ENCODE measurements at places on chromosomes 13 and 19.

DNA sequence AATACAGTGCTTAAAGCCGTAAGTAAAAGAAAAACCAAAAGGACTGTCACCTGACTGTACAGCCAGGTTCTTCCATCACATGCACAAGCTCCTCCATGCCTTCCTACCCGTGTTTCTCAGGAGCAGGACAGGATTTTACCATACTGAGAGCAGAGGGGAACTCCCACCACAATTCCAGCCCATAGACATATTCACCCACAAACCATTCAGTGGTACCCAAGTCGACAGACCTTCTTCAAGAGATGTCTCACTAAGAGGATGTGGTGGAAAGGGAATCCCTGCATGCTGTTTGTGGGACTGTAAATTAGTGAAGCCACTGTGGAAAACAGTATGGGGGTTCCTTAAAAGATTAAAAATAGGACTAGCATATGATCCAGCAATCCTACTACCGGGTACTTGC is 66.9 kb upstream of the DOCK9 start:
- no peak for DNase-seq

- DNase-seq, result no peak
Observed at GRCh38 chr19:13189600-13189999, 39.4 kb downstream of the IER2 start.

GRCh38 chr13:79003989-79004898 is 345.3 kb upstream of the OBI1 start:
- no peak for DNase-seq

- no peak for DNase-seq
Observed at GRCh38 chr13:22536851-22537250, 643.9 kb upstream of the SGCG start.

DNA sequence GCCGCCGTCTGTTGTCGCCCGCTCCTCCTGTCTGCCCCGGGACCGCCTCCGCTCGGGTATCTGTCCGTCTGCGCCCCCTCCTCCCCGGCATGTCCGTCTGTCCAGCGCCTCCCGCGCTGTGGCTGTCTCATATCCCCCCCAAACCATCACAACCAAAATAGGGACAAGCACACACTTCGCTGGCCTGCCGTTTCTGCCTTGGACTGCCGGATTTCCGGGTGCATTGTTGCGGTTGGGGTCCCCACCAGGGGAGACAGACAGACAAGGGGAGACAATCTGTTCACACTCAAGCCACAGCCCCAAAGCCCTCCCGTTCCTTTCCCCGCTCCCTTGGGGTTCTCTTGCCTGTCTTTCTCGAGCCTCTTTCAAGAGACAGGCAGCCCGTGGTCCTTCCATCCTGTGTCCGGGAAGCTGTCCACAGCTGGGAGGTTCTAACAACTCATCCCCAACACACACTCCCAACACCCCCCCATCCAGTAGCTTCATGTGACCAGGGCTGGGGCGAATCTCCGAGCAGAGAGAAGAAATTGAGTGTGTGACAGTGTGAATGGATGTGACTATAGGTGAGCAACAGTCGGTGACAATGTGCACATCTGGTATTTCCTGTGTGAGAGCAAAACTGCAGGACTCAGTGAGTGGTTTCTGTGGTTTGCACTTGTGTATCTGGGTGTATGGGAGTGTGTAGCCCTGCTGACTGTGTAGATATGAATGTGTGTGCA is 16.5 kb upstream of the FOSB start:
- DNase-seq, result peak; percentile 82

GRCh38 chr19:12232961-12233360 is 61.7 kb downstream of the ZNF44 start:
- DNase-seq, result no peak

GRCh38 chr13:23750383-23751121 is 138.6 kb downstream of the MIPEP start:
- no peak for DNase-seq

- DNase-seq, result peak; percentile 88
Observed at GRCh38 chr19:10505583-10506229, 2.5 kb upstream of the KEAP1 start.

DNA sequence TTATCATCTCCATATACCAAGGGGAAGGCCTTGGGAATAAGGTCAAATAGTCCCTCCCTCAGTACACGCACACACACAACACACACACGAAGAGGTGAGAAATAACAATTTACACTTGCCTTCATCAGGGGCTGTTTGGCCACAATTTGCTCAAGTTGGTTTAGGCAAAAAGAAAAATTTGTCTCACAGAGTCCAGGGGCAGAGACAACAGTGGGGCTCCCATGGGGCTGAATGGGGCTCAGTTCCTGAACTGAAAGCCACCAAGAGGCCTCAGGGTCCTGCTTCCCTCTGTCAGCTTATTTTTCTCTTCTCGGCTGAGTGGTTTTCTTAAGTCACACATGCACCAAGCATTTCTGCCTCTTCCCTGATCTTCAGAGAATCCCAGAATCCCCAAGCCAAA is 35.5 kb downstream of the PCDH8 start:
- no peak for DNase-seq

DNA sequence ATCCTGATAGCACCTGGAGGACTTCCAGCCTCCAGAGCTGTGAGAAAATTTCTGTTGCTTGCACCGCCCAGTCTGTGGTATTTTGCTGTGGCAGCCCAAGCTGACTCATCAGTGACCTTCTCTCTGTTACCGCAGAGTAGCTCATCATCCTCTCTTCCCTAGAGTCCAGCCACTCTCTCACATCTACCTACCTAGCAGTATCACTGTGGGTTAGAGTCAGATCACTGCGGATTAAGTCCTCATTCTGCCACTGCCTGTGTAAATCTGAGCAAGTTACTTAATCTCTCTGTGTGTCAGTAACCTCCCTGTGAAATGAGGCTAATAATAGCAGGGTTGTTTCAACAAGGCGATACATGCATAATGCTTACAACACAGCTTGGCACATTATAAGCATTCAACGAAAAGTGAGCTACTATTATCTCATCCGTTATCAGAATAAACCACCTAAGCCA is 40.3 kb upstream of the USPL1 start:
- no peak for DNase-seq

DNA sequence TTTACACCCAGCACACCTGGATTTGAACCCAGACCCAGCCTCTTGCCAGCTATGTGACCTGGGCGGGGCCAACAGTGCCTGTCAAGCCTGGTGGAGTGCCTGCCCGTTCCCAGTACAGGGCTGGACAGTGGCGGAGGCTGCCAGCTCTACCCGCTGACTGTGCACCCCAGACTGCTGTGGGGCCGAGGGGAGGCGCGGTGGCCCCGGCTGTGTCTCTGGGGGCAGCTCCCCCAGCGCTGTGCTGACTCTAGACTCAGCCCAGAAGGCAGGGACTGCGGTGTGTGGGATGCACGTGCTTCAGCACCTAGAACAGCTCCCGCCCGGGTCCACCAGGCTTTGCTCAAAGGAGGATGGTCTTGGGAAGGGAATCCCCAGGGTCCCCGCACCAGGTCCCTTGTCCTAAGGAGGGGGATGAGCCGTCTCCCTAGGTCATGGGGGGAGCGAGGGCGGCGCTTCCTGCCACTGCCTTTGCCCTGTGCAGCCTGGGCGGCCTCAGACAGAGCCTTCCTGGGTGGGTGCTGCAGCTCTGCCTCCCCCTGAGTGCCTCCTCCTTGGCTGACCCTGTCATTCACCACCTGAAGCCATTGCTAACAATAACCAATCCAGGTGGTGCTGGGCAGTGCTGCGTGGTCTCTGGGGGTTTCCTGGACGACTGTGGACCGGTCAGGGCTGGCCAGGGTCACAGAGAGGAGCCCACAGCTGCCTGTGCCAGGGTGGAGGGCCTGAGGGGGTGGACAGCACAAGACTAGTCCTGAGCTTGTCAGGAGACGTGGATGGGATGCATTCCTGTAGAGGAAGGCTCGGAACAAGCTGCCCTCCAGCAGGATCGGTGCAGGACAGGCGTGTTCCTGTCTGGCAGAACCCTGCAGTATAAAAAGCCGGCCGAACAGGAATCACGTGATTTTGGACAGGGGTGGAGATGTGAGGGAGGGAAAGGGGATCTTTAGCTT is 18.6 kb downstream of the TMEM255B start:
- DNase-seq, result no peak

GRCh38 chr19:9934132-9934950 is 2.0 kb downstream of the OLFM2 start:
- DNase-seq, result peak; percentile 83

- DNase-seq, result no peak
Observed at GRCh38 chr13:109096101-109096500, 466.7 kb downstream of the MYO16 start.

GRCh38 chr13:102978168-102978567 is 88.0 kb downstream of the SLC10A2 start:
- DNase-seq, result no peak

- no peak for DNase-seq
Observed at GRCh38 chr19:37654118-37654517, 1.1 kb downstream of the ZFP30 start.

GRCh38 chr13:28316836-28317235 is 178.1 kb downstream of the FLT1 start:
- no peak for DNase-seq

DNA sequence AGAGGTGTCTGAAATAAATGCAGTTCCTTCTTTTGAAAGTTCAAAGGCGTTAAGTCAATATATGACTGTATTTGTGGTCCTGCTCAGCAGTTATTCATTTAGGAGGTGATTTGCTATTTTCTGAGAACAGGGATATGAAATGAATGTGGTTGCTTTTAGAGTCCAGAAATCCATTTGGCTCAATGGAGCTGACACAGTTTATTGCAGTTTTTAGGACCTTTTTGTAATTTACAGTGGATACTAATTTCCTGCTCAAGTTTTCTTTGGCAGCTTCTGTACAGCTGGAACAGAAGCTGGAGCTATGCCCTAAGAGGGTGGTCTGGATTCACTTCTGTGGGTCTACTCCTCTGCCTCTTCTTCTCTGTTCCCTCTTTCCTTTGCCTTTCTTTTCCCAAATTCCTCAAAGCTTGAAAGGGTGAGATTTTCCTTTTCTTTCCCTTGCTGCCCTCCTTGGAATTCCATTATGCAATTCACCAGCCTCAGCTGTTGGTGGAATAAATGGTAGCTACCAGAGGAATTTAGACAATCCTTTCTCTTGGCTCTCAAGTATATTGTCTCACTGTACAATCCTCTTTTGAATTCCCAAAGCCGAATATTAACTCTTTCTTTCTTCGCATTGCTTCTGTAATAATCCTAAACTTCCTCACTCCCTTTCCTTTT is 39.9 kb downstream of the ITGBL1 start:
- DNase-seq, result no peak

DNA sequence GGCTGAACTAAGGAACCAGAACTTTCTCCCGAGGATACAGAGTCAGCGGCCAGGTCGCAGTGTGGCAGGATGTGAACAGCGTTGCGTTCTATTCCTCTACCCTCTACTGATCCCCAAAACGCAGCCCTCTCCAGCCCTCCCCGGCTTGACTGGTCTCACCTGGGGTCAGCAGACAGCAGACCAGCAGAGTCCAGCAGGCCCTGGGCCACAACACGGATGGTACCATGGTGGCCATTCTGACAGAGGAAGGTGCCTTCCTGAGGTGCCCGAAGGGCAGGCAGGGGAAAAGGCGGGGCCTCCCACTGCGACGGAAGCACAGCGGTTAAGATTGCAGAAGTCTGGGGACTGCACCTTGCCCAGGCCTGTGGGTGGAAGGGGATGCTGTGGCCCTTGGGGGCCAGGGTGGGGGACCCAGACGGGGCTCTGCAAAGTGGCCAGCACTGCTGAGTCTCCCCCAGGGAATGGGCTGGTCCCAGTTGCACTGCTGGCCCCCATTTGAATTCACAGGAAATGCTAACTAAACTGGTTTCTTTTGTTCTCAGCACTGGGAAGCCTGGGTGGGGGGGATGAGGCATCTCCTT is at the start of gene ICAM3:
Gene ICAM3 (minus strand): TSS at position 245 of the 581 bp plus-strand sequence. CDS start 10 bp downstream, at position 235.
- DNase-seq, result peak; percentile 36

GRCh38 chr19:3949294-3949693 is 16.4 kb downstream of the NMRK2 start:
- DNase-seq, result no peak

DNA sequence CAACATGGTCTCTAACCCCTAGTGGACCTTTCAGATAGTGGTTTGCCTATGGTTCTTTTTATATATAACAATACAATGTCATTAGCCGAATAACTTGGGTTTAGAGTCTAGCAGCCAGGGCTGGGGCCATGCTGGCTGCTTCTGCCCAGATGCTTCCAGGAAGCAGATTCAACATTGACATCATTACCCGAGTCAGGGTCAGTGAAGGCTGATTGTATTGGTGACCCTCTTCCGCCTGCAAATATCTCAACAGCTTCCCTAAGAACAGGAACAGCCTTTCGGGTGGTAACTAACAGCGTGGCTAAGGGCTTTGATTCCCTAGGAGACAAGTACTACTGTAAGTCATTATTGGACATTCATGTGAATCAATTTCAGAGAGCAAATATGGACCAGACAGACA is 476.4 kb downstream of the UQCRFS1 start:
- DNase-seq, result no peak

- no peak for DNase-seq
Observed at GRCh38 chr19:13176345-13176744, 26.1 kb downstream of the IER2 start.

GRCh38 chr13:112165712-112166111 is 98.8 kb downstream of the SOX1 start:
- no peak for DNase-seq

- no peak for DNase-seq
Observed at GRCh38 chr13:73464758-73465616, 406.2 kb downstream of the KLF5 start.

GRCh38 chr13:30744056-30744680 is 8.8 kb downstream of the ALOX5AP start:
- peak; percentile 56 for DNase-seq

GRCh38 chr19:11673608-11674041 is 65.1 kb downstream of the ZNF823 start:
- peak; percentile 90 for DNase-seq

DNA sequence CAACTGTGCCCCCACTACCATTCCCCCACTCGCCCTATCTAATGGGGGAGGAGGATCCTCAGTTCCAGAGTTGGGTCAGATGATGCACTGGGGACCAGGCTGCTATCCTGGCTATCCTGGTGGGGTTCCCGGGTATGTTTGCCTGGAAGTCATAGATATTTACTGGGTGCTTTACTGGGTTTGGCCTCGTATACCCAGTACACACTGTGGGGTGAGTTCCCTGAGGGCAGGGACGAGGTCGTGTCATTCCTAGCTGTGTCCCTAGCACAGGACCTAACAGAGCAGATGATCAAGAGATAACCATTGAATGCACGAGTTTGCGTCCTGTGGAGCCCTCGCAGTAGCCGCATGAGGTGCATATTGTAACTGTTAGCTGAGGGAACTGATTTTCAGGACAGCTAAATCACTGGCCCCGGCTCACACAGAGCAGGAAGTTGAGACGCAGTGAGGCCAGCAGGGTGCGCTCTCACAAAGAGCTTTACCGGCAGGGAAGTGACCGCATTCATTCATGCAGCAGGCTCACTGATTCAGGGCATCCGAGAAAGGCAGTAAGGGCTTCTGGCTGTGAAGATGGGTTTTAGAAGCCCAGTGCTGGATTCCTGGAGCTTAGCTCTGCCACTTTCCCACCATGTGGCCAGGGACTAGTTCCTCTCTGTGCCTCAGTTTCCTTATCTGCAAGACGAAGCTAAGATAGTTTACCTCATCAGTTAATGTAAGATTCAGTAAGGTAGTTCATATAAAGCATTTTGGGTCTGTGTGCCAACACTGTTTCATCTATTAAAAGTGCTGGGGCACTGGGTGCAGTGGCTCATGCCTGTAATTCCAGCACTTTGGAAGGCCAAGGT is 6.0 kb downstream of the RUVBL2 start:
- DNase-seq, result peak; percentile 65
